ENCODE measurements at places on chromosomes 1 and 21.
A peak's percentile ranks its signal among the peaks of the same experiment; 100 is the strongest.

DNA sequence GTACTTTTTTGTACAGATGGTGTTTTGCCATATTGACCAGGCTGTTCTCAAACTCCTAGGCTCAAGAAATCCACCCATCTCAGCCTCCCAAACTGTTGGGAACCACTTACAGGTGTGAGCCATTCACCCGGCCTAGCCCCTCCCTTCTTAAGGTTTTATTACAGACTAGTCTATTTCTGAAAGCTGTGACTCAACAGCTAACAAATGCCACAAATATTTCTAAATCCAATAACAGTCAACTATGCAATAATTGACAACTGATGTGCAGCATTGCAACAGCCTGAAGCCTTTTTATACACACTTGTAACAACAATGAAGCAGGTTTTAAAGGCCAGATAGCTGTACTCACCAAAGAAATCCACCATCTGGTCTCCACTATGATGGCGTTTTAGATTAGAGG lies 51.4 kb downstream of the GRIK1 start:
- DNase-seq, result peak; percentile 10

GRCh38 chr1:234918961-234919761 lies 209.5 kb downstream of the TOMM20 start:
- DNase-seq, result no peak

GRCh38 chr1:209774592-209774991 lies 9.8 kb downstream of the C1orf74 start:
- no peak for DNase-seq

- DNase-seq, result no peak
Observed at GRCh38 chr1:228016181-228016510, 9.3 kb downstream of the WNT3A start.

DNA sequence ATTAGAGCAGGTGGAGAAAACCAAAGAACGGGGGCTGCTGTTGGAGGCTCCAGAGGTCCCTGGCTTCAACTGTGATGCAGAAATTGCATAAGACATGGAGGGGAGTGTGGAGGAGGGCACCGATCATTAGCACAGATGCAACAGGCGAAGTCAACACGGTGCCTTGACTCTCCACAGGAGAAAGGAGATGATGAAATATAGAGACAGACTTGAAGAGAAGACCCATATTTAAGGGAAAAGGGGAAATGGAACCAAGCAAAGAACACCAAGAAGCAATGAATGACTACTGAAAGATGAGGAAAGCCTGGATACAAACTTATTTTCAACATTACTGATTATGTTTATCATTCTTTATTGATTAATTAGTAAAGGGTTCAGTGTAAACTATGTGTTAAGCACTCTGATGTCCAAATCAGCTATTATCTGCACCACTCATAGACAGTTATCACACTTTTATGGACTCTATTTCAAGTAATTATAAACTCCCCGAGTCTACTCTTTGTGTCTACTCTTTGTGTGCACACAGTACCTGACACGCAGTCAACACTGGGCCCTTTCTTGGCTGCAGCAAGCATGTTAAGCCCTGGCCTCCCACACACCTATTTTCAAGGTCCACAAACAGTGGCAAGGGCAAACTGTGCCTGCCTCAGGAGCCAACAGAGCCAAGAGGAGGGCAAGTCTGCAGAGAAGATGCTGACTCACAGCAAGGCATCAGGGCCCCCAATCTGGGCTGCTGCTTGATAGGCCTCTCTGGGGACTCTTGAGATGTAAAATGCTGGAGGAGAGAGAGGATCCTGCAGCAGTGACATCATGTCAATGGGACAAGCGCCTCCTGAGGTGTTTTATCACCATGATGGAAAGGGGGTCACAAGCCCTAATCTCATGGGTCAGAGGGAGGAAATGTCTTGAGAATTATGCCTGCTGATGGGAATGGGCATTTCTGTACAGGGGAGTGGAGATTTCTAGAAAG lies 17.6 kb downstream of the PCNX2 start:
- DNase-seq, result no peak

DNA sequence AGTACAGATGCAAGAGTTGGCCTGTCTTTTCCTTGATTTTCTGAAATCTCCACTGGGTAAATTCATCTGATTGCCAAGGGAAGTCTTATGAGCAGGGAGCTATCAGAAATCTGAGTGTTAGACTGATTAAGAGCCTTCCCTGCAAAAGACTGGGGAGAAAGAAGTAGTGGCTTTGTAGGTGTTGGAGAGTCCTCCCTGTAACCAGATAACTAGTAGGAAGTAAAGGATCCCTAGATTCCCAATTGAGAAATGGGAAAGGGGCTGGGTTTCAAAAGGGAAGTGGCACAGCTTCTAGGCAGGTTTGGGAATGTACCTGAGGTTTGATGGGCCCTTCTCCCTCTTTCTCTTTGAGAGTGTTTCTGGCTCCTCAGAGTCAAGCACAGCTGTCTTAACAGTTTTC lies 2.1 kb downstream of the TLCD4 start:
- DNase-seq, result no peak

DNA sequence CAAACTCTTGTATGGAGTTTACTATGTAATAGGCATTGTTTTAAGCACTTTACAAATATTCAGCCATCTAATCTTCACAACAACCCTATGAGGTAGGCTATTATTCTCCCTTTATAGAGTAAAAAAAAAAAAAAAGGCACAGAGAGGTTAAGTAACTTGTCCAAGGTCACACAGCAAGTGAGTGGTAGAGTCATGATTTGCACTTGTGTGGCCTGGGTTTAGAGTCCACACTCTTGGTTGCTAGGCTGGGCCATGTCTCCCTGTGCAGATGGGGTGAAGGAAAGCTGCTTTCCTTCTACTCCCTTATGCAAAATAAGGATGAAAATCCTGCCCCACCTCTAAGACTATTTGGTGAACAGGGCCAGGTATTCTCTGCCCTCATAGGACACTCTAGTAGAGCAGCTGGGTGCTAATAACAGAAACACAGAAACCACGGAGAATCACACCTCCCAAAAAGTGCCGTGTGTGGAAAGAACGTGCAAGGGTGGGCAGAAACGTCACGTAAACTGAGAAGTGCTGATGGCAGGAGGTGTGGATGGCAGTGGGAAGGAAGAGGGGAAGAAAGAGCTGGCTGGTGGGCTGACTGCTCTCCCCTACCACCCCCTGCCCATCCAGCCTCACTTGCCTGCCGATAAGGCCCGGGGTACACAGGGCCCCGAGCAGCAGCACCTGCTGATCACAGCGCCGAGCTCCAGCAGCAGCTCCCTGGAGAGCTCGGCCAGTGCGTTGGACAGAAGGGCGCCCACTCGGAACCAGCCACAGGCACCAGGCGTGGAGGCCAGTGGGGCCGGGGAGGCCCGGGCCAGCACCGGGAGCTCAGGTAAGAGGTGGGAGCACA lies 28.3 kb upstream of the VPS13D start:
- no peak for DNase-seq

GRCh38 chr1:186871784-186872183 lies 43.0 kb downstream of the PLA2G4A start:
- no peak for DNase-seq

DNA sequence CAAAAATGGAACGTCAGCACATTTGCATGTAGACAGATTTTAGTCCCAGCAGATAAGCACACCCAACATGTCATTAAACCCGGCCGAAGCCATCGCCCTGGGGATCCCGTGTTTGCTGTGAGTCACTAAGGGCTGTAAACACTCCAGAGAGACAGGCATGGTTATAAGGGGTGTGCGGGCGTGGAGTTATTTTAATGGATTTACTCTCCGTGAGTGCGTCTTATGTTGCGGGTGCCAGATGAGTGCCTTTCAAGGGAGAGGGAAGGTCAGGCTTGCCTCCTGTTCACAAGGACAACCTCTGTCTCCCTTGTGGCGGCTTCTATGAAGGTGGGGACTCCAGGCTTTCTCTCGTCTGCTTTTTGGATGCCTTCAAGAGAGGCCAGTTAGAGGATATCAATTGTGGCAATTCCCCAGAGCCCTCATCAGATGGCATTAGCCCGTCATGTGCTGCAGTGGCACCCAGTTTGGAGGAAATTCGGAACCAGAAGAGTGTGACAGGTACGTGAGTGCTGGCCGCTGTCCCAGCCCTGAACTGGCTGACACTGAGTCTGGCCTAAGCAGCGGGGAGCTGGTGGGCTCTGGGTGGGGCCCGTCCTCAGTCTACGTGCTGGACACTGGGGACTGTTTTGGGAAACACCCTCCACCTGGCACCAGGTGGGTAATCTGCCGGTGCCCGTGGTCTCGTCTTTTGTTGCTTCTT lies 223.8 kb upstream of the TMEM51 start:
- DNase-seq, result peak; percentile 40

DNA sequence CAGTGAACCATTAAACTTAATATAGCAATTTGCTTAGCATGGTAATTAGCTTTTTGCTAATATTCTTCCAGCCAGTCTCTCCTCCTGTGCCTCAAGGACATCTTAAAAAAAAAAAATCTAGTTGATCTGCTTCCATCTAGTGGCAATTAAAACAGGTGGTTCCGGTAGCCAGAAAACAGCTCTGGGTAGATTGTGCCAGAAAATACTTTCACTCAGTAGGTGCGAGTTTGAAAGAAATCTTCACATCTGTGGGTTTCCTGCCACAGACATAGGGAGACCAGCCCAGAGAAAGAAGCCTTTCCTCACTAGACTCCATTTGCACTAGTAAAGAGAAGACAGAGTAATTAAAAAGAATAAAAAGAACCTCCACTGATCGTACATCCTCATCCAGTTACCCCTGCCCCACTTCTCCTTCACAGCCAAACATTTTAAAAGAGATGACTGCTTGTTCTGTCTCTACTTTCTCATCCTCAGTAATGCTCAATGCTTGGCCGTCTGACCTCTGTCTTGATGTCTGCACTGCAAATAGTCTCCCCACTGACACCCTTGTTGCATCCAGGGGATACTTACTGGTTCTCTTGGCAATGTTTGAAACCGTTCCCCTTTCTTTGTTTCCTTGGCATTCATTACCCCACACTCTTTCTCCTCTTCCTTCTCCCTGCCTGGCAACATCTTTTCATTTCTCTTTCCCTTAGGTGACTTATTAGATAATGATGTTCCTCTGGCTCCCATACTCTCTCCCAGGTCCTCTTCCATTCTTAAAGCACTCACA lies 16.9 kb downstream of the SELL start:
- DNase-seq, result no peak

GRCh38 chr1:197312163-197312562 lies 44.1 kb downstream of the CRB1 start:
- no peak for DNase-seq

DNA sequence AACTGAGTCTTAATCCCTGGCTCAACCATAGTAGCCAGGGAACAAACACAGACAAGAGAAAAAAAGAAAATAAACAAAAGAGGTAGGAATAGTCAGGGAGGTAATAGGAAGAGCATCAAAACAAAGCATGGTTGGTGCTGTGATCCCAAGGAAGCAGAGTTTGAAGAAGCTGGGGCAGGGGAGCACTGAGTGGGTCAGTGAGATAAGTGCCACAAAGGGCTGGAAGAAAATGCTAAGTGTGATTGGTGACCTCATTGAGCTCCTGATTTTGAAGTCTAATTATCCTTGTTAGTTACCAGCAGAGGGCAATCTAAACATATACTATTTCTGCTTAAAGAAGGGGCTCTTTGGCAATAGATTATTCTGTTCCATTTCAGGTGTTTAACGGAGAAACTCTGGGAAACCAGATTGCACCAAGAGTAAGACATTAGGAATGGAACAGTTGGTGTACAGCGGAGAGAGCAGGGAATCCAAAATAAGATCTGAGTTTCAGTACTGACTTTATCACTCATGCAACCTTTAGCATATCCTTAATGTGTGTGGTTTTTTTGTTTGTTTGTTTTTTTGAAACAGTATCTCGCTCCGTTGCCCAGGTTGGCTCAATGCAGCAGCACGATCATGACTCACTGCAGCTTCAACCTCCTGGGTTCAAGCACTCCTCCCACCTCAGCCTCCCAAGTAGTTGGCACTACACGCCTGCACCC lies 30.7 kb upstream of the KIAA1614 start:
- DNase-seq, result peak; percentile 73

Data from HCEC 1CT (cell line).